ENCODE measurements at places on chromosomes 4 and X. TPM values are rescaled to one million over a fixed set of nuclear protein-coding genes. Genes with fewer than 3 reads are reported as not detected.
A peak's percentile ranks its signal among the peaks of the same experiment; 100 is the strongest.

DNA sequence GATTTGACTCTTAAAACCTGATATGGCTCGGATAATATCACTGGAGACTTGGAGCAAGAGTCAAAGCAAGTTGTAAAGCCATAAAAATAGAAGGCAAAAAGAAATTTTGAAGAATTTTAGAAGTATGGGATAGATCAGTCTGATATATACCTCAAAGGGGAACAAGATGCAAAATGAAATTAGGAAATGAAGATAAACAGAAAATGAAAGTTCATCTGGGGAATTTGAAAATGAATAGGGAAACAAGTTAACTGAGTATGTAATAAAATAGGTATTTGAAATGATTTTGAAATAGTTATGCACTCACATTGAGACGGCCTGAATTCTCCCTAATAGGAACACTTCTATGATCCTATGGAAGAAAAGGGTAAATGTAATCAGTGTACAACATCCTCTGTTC lies 5.7 kb downstream of the CYP2U1 start:
- no peak for DNase-seq

PRICKLE3 gene
- total RNA-seq = 17.4 TPM

DNA sequence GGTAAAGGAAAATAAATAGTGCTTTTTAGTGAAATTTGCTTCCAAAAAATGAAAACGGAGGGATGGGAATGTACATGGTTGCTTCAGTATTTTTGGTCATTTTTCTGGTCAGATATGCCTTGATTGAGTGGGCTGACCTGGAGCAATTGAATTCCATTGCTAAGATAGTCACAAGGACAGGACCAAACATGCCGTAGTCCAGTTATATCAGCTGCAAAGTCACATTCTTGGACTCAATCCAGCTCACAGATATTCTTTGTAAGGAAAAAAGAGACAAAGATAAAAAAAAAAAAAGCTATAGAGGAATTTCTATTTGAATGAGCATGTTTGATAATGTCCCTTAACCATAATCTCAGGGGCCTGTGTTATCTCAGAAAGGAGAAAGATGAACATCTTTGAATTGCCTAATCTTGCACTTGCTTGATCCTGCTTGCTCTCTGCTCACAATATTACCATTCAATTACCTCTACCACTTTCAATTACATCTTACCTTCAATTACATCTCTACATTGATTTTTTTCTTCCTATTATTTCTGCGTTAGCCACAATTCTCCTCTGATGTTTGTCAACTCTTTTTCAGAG lies 75.4 kb upstream of the PACRGL start:
- no peak for DNase-seq

- no peak for DNase-seq
These were observed 1036.2 kb upstream of the GRID2 start for GRCh38 chr4:91267543-91267942.

RTL5 gene
- total RNA-seq = 0.17 TPM

DNA sequence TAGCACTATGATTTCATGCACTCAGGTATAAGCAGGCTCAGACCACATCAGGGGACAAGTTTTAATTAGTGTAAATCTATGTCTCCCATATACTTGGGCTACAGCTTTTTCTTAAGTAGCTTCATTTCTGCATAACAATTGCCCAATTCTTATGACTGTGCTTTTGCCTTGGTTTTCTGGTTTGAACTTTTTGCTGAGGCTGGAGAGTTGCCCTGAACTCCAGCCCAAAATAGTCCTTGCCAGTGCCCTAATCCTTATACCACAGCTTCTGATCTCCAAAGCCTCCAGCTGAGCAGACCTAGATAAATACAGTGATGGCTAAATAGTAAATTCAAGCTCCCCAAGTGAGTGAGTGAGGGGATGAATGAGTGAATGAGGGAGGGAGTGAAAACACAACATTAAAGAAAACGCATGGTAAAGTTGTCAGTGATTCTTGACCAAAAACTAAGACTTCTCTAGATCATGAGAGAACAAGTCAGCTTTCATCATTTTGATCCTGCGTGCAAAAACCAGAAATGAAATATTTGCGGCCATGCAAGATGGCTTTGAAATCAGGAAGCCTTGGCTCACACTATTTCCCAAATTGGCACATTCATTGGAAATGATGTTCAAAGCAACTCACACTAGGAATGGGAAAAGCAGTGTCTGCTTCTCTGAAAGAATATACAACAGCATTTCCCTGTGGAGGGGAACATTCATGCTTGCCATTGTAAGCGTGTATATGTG lies 437.1 kb upstream of the CTSO start:
- DNase-seq = no peak

GRCh38 chr4:25703731-25704388 lies 48.2 kb downstream of the SLC34A2 start:
- DNase-seq = no peak

DNA sequence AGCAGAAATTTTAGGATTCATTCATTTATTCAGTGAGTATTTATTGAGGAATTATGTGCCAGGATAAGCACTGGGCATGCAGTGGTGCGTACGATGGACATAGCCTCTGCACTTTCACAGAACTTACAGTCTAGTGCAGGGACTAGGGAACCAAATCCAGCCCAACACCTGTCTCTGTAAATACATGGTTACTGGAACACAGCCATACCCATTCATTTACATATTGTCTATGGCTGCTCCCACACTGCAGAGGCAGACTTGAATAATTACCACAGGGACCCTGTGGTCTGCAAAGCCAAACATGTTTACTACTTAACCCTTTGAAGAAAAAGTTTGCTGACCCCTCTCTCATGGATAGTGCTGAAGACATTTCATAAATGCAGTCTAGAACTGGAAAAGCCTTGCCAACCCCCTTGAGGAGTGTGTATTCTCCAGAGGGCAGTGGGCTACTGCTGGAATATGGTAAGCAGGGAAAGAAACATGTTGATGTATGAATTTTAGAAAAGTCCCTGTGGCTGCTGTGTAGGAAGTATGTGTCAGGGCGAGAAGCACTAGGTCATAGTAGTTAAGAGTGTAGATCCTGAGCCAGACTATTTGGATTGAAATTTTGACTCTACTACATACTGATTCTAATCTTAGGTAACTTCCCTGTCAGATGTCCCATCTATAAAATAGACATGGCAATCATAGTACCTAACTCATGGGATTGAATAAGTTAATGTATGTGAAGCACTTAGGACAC lies 75.5 kb downstream of the GALNT7 start:
- DNase-seq = no peak

DNA sequence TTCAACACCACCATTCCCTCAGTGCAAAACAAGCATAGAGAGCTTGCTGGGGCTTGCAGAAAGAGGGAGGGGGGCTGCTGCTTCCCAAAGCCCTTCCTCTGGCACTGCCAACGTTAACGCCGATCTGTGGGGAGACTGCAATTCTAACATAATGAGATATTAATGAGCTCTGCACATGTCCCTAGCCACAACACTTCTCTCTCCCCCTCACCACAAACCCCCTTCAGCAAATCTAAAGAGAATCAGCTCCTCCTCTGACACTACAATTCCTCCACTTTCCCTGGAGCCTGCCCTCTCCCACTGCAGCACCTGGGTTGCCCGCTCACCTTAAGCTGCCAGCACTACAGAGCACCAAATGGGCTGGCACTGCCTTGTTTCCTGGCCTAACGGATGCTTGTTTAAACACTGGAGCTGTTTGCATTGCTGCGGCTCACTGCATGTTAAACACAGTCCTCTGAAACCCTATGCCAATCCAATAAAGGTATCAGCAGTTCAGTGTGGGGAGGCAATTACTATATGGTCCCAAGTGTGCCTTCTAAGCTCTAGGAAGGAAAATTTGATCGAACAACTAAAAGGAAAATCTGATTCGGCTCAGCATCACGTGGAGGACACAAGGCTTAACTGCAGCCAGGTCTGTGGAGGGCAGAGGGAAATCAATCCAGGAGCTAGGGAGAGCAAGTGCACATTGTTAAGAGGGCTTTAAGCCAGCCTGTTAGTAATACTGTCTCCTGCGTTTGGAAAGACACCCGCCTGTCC lies 232.4 kb downstream of the MAML3 start:
- no peak for DNase-seq

MAGEC2 gene
- not detected for total RNA-seq

TRIM75 gene
- total RNA-seq = not detected

GRCh38 chr4:140059159-140059558 lies 94.8 kb downstream of the MAML3 start:
- DNase-seq = no peak

- DNase-seq = no peak
These were observed 44.9 kb downstream of the SH3RF1 start for GRCh38 chr4:169225812-169226211.

DNA sequence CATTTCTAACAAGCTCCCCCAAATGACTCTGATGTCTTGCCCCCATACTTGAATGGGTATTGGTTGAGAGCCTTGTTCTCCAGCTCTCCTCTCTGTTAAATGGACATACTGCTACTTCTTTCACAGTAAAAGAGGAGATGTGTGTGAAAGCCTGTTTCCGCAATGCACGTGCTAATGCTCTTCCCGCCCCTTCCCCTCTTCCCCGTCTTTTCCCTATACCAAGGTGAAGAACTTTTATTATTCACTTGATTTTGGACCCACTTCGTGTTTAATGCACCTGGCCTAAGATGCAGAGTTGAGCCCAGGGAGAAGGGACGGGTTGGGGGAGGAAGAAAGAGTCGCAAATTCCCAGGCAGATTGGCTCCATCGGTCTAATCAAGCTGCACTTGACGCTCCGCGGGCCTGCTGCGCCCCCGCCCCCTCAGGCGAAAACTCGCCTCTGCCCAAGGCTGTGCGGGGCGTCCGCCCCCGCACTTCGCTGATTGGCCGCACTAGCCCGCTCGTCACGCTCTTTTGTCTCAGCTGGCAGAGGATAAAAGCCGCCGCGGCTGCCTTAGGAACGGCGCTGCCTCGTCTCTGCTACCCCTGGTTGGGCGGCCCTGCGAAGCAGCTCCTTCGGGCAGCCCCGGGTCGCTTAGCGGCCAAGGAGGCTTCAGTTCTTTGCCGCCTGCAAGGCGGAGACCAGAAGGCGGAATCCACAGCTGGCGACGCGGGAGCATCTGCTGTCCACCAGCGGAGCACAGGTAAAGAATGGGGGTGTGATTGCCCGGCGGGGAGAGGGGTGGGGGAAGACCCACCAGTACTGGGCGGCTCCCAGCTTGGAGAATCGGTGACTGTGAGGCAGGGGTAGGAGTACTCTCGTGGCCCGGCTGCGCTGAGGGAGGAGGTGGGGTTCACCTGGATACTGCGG lies at the start of gene ZCCHC12:
ZCCHC12 (plus strand) TSS at position 562 of the 910 bp plus-strand sequence. CDS start 1,421 bp downstream, outside the sequence.
- DNase-seq = peak; percentile 31

DDX53 gene
- total RNA-seq = not detected

DNA sequence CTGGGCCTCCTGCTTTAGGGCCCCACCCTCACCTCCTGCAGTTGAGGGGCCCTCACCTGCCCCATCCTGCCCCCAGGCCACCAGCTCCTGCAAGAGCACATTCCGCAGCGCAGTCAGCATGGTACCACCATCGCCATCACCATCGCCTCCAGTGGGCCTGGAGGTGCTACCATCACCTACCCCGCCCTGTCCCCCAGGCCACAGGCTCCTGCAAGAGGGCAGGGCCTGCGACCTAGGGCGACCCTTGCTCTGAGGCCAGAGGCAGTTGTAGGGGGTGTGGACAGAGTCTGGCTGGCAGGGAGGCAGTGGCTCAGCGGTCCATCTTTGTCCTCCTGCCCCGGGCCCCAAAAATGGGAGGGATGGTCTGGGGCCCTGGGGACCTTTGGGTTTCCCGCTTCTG lies 3.9 kb upstream of the HAUS7 start:
- no peak for DNase-seq

DNA sequence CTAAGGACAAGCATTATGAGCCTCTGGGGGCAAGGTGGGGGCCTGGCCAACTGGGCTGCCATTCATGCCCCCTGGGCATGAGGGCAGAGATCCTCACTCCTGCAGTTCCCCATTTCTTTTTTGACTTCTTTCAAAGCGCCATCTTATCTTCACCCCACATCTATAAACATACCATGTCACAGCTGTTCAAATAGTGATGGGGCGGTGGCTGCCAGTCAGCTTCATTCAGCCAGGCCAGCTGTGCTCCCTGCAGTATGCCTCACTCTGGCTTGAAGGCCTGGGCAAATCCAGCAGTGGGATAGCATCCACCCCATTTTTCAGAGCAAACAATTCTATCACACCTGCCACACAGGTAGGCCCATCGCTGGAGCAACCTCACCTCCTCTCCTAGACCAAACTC lies 85.5 kb downstream of the NHSL2 start:
- no peak for DNase-seq

- DNase-seq = no peak
These were observed 11.2 kb upstream of the CXCR3 start for GRCh38 chrX:71629467-71629866.

GRCh38 chr4:112717856-112718255 lies 80.9 kb downstream of the LARP7 start:
- DNase-seq = no peak

- DNase-seq = no peak
These were observed 126.0 kb downstream of the AFAP1 start for GRCh38 chr4:7813674-7814073.

GPR34 gene
- total RNA-seq = 0.58 TPM

GRCh38 chr4:76780781-76781697 lies 116.9 kb downstream of the SOWAHB start:
- DNase-seq = no peak

DNA sequence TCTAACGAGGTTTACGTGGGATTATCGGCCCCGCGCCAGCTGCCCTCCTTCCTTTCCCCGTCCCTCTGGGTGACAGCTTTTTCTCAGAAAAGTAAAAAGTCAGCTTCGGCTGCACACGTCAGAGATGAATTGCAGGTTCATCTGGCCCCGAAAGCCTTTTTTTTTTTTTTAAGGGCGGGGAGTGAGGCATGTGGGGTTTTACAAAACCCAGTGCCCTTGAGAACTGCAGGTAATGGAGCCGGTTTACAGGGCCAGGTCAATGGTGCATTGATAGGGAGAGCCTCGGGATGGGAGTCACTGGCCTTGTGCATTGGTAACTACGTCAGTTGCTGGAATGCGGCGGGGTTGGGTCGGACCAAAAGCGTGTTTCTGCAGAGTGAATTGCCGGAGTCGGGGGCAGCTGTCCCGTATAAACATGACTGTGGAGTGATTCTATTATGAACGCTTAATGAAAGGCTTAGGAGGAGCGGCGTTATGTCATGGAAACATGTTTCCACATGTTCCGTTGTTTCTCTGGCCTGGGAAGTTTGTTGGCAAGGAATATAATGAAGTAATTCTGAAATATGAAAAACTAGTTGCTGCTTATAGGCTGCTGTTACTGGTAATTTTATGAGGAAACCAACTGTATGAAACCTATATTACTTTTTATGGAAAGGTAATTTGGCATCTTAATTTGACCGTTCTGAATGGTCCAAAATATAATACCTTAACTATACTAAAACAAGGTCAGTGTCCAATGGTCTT lies 1.1 kb downstream of the HSPA4L start:
- DNase-seq = no peak

Data from activated T-cell treated with anti-CD3 and anti-CD28 coated beads, Interleukin-2, amount 50 U/mL, for 72 hours (primary cell).